ENCODE measurements at places on chromosomes 6 and 20. TPM values are rescaled to one million over a fixed set of nuclear protein-coding genes. Genes with fewer than 3 reads are reported as not detected.

GNL1 gene
- polyA plus RNA-seq = 29.0 TPM

RIPOR3 gene
- polyA plus RNA-seq = 5.2 TPM

C20orf96 gene
- polyA plus RNA-seq = 1.9 TPM

GFRA4 gene
- polyA plus RNA-seq = not detected

ATP9A gene
- 5.0 TPM for polyA plus RNA-seq

TINAG gene
- not detected for polyA plus RNA-seq

ZNF334 gene
- polyA plus RNA-seq = 1.8 TPM

STMND1 gene
- polyA plus RNA-seq = 0.53 TPM

NOX3 gene
- not detected for polyA plus RNA-seq

PDE7B gene
- 0.64 TPM for polyA plus RNA-seq

ANKEF1 gene
- 2.3 TPM for polyA plus RNA-seq

PRDM13 gene
- not detected for polyA plus RNA-seq

Measured in esophagus (tissue), 2 donors.